ENCODE measurements at places on chromosomes 7 and 10. TPM values are rescaled to one million over a fixed set of nuclear protein-coding genes. Genes with fewer than 3 reads are reported as not detected.
A peak's percentile ranks its signal among the peaks of the same experiment; 100 is the strongest.

DNA sequence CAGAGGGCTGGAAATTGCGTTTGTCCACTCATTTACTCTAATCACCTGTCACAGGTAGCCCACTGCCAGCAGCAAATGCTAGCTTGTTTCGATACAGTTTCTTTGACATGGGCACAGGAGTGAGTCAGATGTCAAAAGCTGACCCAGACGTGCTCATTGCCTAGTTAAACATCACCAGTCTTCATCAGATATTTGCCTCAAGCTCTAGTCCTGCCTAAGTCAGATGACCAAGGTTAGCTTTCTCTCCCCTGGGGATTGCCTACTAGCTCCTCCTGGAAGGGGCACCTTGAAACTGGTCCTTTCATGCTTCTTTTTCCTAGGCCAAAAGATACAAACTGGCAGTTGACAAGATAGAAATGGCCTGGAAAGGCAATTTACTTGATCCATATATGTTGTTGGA is 35.2 kb downstream of the GPAM start:
- H3K4me1 ChIP-seq: no peaks in the 10 kb centered on the region
- no peaks in the 10 kb centered on the region for H3K27me3 ChIP-seq
- H3K27ac ChIP-seq: no peak overlapping the region
- no peak for DNase-seq

- no peak overlapping the region for H3K27ac ChIP-seq
- H3K4me1 ChIP-seq: no peaks in the 10 kb centered on the region
- no peak for DNase-seq
- H3K4me3 ChIP-seq: peak overlapping the region; percentile 92
- peaks cover 10% of the 10 kb centered on the region for H3K36me3 ChIP-seq
- no peaks in the 10 kb centered on the region for H3K27me3 ChIP-seq
These were observed 1.8 kb downstream of the PPIF start for GRCh38 chr10:79349072-79349491.

- no peak overlapping the region for H3K4me3 ChIP-seq
- DNase-seq: no peak
- no peaks in the 10 kb centered on the region for H3K27me3 ChIP-seq
These were observed 55.2 kb upstream of the EZH2 start for GRCh38 chr7:148939128-148939755.

DNA sequence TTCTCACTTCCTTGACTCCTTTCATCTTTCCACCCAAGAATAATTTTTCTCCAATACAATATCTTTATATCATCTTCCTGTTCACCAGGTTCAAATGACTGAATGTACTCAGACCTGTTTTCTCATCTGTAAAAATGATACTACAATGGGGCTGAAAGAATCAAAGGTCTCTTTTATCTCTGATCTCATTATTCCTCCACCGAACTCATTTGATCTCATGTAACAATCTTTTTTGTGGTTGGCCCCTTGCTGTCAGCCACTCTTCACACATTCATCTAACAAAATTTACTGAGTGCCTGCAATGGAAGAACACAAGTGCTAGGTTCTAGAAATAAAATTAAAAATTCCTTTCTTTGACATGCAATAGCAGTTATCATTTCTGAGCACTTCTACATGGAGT is 65.0 kb downstream of the GRM8 start:
- no peak overlapping the region for H3K27ac ChIP-seq
- no peak for DNase-seq

ICA1 gene
- total RNA-seq: 45.7 TPM

APBB1IP gene
- 6.2 TPM for total RNA-seq

ACTR3C gene
- 5.0 TPM for total RNA-seq

DNA sequence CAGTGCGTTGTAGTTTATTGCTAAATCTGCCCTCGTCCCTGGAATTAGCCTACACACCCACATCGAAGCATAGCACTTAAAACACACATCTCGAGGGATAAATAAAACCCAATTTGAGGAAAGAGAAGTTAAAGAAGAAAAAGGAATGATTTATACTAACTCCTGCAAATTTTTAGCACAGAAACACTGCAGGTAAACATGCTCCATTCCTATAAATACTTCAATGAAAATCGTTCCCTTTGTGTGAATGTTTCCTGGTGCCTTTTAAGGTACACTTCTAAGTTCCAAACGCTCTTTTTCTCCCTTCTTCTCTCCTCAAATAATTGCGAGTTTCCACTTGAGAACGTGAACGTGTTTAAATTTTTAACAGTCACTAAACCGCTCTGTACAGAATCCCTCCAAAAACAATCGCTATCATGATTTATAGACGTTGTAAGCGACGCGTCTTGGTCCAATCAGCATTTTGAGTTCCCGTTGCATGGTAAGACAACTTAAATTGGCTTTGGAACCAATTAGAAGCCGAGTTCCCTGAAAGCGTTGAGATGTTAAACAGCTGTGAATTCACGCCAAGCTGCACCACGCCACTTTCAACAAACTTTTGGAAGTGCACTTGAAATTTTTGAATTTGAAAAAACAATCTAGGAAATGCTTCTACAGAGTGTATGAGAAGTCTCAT is 12.5 kb upstream of the EBLN1 start:
- peak overlapping the region; percentile 72 for H3K4me3 ChIP-seq
- no peaks in the 10 kb centered on the region for H3K4me1 ChIP-seq
- no peaks in the 10 kb centered on the region for H3K27me3 ChIP-seq
- H3K36me3 ChIP-seq: no peaks in the 10 kb centered on the region
- H3K27ac ChIP-seq: no peak overlapping the region

DNA sequence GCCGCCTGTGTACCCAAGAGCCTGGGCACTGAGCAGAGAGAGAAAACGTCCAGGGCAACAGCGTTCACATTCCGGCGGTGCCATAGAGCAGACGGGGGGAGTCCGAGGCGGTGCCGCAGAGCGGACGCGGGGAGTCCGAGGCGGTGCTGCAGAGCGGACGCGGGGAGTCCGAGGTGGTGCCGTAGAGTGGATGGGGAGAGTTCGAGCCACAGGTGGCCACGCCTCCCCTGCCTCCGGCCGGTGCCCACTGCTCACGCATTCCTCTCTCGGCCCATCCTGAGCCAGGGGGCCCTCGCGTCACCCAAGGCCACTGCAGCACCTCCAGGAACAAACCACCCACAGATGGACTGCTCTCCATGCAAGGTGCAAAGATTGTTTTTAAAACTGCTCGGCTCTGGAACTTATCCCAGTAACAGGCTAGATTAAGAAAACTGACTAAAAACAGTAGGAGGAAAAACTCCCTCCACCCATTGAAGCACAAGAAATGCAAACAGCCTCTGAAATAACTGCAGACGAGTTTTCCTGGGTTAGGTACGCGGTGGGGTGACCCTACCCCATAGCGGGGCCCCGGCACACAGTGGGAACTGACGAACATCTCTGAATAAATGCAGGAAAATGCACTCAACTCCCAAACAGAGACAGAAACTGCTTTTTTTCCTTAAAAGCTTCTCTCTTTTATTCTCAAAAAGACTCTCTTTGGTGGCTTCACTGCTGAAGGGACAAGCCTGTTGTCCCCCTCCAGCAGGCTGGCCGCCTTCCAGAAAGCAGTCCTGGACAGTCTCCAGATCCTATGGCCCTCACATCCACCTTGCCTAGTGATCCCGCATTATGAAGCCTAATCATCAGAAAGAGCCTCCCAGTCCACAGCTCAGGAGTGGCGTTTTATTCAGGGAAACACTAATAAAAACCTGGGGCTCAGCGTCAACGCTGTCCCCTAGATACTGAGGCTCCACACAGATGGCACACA is 55.9 kb downstream of the DIP2C start:
- no peaks in the 10 kb centered on the region for H3K27me3 ChIP-seq
- no peak overlapping the region for H3K4me3 ChIP-seq
- no peak overlapping the region for H3K27ac ChIP-seq
- H3K36me3 ChIP-seq: no peaks in the 10 kb centered on the region

- H3K27me3 ChIP-seq: no peaks in the 10 kb centered on the region
- H3K4me1 ChIP-seq: no peaks in the 10 kb centered on the region
- H3K36me3 ChIP-seq: peaks cover 4% of the 10 kb centered on the region
These were observed 80.6 kb downstream of the ETV1 start for GRCh38 chr7:13908667-13909397.

ETV1 gene
- total RNA-seq: 5.6 TPM

Measured in breast epithelium (tissue), 4 donors.